Mesangial cell (primary cell): ENCODE measurements at places on chromosomes 1 and 21. TPM values are rescaled to one million over a fixed set of nuclear protein-coding genes. Genes with fewer than 3 reads are reported as not detected.

OR14A16 gene
- total RNA-seq: not detected in 2 replicates

ZNF687 gene
- total RNA-seq: 17.4 and 25.1 TPM in 2 replicates

SPATA17 gene
- under 0.01 and 0.89 TPM in 2 replicates for total RNA-seq

ATP1A1 gene
- 165 and 182 TPM in 2 replicates for total RNA-seq

KCNJ9 gene
- total RNA-seq: not detected in 2 replicates

CTSK gene
- total RNA-seq: 2.0 and 8.2 TPM in 2 replicates

SNX7 gene
- 17.4 and 23.8 TPM in 2 replicates for total RNA-seq

KIF14 gene
- total RNA-seq: 0.63 and 13.9 TPM in 2 replicates

LEFTY1 gene
- under 0.01 TPM in 1 of 2 replicates, not detected in the other for total RNA-seq

KIAA0040 gene
- total RNA-seq: 2.0 and 3.9 TPM in 2 replicates

IRF6 gene
- 3.1 and 11.8 TPM in 2 replicates for total RNA-seq

BCAR3 gene
- total RNA-seq: 60.6 and 74.8 TPM in 2 replicates

PEX10 gene
- total RNA-seq: 45.3 and 46.5 TPM in 2 replicates

IL20 gene
- not detected in 2 replicates for total RNA-seq

KAZN gene
- total RNA-seq: 3.6 and 11.0 TPM in 2 replicates

FCGR1A gene
- not detected in 2 replicates for total RNA-seq

FAM72D gene
- 0.13 and 2.4 TPM in 2 replicates for total RNA-seq

PYCR2 gene
- 33.5 and 53.4 TPM in 2 replicates for total RNA-seq

NAV1 gene
- 46.3 and 65.5 TPM in 2 replicates for total RNA-seq

TRAF3IP3 gene
- not detected in 2 replicates for total RNA-seq

ANKRD35 gene
- 0.13 and 0.49 TPM in 2 replicates for total RNA-seq

CNR2 gene
- not detected in 2 replicates for total RNA-seq

HES3 gene
- not detected in 2 replicates for total RNA-seq

ATAD3C gene
- 1.1 and 1.6 TPM in 2 replicates for total RNA-seq
